COLO829 (cell line): ENCODE measurements at places on chromosomes 7 and 10.

DNA sequence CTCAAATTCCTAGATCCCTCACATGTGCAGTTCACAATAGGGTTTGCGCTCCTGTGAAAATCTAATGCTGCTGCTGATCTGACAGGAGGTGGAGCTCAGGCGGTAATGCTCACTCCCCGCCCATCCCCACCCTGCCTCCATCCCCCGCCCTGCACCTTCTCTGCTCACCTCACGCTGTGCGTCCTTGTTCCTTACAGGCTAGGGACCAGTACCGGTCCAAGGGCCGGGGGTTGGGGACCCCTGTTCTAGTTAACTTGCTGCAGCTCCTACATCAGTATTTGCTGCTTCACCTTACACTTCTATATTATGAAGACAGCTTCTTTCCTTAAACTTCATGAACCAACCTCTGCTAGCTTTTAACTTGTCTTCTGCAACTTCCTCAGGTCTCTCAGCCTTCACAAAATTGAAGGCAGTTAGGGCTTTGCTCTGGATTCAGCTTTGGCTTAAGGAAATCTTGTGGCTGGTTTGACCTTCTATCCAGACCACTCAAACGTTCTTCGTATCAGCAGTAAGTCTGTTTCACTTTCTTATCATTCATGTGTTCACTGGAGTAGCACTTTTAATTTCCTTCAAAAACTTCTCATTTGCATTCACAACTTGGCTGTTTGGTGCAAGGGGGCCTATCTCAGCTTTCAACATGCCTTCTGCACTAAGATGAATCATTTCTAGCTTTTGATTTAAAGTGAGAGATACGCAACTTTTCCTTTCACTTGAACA is 1.7 kb upstream of the TNKS2 start:
- DNase-seq = no peak

GRCh38 chr7:84985073-84985784 is 201.6 kb downstream of the SEMA3D start:
- DNase-seq = no peak

- DNase-seq = no peak
These were observed 142.9 kb downstream of the NOC3L start for GRCh38 chr10:94219829-94220228.

DNA sequence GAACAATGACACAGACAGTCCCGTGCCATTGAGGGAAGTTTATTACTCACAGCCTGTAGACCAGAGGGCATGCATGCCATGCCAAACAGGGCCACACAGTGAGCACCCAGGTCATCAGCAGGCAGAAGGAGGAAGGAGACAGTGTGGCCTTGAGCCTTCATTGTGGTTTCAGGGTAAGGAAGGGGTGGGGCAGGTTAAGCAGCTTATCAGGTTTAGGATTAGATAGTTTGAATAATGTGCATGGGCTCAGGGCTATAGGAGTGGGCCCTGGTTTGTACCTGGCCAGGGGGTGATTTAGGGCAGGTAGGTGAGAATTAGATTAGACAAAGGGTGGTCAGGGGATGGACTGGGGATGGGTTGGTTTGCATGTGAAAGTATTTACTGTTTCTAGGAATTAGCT is 67.9 kb downstream of the ADCY1 start:
- DNase-seq = no peak

- DNase-seq = no peak
These were observed 62.7 kb upstream of the STRIP2 start for GRCh38 chr7:129371487-129371886.

GRCh38 chr10:102631525-102632393 is 12.5 kb upstream of the TRIM8 start:
- no peak for DNase-seq

DNA sequence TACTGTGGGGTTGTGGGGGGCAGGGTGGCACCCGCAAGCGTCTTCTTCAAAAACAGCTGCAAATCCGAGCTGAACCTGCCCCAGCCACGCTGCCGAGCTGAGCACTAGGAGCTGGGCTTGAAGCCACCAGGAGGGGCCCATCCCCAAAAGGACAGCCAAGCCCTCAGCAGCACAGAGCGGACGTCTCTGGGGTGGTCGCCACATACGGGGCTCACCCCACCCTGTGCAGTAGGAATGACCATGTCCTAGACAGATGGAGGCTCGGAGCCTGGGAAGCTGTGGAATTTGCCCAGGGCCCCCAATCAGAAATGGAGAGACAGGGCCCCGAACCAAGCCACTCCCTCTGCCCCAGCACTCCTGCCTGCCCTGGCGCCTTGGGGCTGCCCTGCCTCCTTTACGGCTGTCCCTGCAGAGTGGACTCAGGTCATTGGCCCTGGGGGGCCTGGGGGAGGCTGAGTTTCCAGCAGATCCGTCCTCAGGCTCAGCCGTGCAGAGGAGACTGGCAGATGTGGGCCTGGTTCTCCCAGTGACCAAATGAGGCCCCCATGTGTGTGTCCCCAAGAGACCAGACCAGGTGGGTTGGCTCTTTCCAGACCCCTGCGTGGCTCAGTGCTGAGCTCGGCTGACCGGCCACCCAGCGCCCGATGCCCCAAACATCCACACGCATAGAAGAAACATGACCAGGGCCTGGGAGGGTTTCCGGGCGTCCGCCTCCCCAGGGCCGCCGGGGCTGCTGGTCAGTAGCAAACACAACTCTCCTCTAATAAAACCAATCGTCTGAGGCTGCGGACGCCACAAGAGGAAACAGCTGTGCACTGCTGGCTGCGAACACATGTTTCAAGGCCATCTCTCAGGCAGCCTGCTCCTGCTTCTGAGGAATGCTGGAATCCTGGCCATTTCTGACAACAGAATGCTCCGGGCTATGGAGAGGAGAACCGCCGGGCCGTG is 54.9 kb downstream of the PDGFA start:
- DNase-seq = no peak
